ENCODE measurements at places on chromosomes 4 and X. TPM values are rescaled to one million over a fixed set of nuclear protein-coding genes. Genes with fewer than 3 reads are reported as not detected.

The SUPT20HL2 gene
- total RNA-seq: 0.76 TPM

The PPBP gene
- 1.3 TPM for total RNA-seq

The SRPX2 gene
- 34.5 TPM for total RNA-seq

The CXCL11 gene
- not detected for total RNA-seq

The SMIM31 gene
- total RNA-seq: not detected

The OPRPN gene
- not detected for total RNA-seq

The ATP1B4 gene
- total RNA-seq: not detected

The IL1RAPL2 gene
- not detected for total RNA-seq

The DNAAF6 gene
- not detected for total RNA-seq

The AADAT gene
- 4.4 TPM for total RNA-seq

The MAGEC1 gene
- total RNA-seq: not detected

The SPIN2B gene
- total RNA-seq: 15.0 TPM

The DNASE1L1 gene
- 20.0 TPM for total RNA-seq

DNA sequence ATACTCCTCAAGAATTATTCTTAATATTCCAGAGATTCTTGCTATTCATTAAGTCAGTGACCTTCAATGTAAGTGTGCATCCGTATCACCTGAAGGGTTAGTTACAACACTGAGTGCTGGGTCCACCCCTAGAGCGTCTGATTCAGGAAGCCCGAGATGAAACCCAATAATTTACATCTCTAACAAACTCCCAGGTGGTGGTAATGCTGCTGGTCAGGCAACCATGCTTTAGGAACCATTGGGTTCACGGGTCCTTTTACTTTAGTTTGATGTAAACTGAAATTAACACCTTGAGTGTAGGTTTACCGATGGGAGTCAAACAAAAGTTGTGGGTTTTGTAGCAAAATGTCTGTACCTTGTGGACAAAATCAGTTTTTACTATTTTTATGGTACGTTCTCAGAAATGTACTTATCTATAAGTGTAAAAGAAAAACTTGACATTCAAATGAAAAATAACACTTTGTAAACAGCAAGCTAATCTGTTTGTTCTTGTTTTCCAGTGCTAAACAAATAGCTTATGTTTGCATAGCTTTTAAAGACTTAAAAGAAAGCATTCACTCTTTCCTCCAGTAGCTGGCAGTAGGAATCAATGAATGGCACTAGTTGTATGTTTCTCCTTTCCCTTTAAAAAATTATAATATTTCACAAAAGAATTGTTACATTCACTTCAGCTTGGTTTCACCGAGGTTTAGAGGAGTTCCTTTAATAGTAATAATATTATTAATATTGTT lies 32.7 kb downstream of the ACE2 start:
- DNase-seq: no peak

GRCh38 chrX:15373976-15374375 lies 10.2 kb downstream of the VEGFD start:
- DNase-seq: no peak

- DNase-seq: no peak
Measured at GRCh38 chr4:137677863-137678262, 145.6 kb upstream of the PCDH18 start.

GRCh38 chrX:153871451-153871850 lies 14.5 kb downstream of the L1CAM start:
- DNase-seq: no peak

GRCh38 chrX:155027509-155028066 lies 944 bp downstream of the FUNDC2 start:
- DNase-seq: no peak

DNA sequence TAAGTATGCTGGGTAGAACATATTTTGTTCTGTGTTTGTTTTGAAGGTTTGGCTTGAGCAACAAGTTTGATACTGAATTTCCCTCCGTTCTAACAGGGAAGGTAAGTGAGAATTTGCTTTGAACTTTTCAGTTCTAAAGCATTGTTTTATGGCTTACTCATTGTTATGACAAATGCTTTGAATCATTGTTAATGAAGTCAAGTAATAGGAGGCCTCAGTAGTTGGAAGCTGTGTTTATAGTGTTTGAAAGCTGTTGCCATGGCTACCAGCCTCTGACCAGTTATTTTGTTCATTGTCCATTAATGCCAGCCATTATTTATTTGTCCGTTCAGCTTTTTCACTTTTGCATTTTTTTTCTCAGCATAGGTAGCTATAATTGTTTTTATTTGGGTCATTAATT lies 14.4 kb downstream of the CHIC1 start:
- DNase-seq: no peak

DNA sequence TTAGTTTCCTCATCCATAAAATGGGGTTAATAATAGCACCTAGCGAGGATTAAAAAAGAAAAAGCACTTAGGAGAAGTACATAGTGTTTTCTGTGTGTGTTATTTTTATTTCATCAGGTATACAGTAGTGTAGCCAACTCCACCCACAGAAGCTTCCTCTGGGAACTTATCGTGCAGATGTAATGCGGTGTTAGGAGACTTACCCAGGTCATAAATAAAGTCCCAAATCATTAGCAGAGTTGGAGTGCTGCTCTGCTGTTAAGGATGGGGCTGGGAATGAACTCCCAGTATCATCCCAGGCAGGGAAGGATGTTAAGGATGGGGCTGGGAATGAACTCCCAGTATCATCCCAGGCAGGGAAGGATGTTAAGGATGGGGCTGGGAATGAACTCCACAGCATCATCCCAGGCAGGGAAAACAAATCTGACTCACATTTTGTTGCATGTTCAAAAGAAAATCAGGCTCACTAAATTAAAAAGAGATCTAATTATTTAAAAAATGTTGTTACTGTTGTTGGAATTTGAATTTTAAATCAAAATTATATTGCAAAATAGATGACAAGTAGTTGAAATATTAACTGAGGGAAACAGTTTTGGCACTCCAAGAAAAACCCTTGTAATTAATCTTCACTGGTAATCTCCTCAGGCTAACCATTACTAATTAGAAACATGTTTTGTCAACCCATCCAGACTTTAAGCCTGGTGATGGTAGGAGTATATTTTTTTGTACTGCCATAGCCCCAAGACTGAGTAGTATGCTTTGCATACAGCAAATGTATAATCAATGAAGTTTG lies 10.2 kb upstream of the SFRP2 start:
- DNase-seq: no peak

DNA sequence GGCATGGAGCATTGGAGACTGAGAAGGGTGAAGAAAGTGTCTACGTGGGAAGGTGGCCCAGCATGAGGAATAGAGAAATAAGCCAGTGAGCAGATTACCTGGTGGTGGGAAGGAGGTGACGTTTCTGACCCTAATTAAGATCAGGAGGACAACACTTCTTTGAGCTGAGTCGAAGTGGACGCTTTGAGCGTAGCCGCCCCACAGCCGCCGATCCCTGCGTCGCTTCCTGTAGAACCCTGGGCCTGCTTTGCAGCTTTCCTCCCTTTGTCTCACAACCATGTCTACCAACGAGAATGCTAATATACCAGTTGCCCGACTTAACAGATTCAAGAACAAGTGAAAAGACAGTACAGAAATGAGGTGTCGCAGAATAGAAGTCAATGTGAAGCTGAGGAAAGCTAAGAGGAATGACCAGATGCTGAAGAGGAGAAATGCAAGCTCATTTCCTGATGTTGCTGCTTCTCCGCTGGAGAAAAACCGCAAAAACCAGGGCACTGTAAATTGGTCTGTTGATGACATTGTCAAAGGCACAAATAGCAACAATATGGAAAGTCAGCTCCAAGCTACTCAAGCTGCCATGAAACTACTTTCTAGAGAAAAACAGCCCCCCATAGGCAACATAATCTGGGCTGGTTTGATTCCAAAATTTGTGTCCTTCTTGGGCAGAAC lies 6.4 kb upstream of the ANTXR2 start:
- DNase-seq: no peak

DNA sequence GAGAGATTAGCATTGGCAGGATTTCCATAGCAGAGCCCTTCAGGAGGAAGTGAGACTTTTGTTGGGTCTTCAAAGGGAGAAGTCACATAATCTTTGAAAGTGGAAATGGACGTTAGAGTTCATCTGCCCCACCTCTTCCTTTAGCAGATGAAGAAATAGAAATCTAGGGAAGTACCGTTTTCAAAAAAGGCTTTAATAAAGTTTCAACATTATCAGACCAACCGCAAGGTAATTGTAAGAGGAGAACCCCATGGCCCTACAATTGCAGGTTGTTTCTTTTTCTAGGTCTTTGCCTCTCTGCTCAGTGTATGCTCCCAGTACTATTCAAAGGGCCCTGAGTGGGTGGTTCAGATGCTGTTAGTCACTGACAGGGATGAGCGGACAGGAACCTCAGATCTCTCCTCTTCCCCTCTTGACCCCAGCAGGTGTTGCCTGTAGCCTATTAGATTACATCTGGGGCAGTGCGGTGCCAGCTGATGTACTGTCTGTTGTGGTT lies 48.6 kb upstream of the AP1S2 start:
- DNase-seq: no peak

DNA sequence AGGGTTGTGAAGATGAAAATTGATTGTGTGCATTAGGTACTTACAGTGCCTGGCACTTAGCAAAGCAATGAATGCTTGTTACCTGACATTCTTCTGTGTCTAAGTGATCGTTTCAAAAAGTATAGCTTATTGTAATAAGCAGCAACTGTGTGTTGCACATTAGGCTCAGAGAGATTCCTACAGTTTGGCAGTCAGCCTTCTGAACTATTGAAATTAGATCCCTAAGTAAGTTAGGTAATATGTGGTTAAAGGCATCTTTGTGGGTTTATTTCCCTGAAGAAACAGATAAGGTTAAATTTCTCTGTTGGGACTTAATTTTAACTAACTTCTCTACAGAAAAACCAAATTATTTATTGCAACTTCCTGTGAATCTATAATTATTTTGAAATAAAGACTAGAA lies 93.4 kb downstream of the REPS2 start:
- DNase-seq: no peak

GRCh38 chr4:127920521-127920920 lies 39.8 kb downstream of the PLK4 start:
- no peak for DNase-seq

DNA sequence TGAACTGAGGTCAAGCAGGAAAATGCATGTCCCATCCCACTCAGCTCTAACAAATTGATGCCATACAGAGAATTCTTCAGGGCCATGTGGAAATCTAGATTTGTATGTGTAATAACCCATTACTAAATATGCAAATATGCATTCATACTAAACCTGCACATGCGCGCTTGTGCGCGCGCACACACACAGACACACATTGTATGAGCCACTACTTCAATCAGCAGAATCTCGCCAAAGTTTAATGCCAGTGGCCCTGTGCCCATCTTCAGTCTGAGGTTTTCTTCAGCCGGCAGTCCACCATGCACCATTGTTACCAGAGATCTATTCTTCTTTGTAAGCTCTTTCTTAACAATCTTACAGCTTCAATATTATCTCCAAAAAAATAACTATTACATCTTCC lies 276.4 kb downstream of the PDGFC start:
- no peak for DNase-seq

- no peak for DNase-seq
Measured at GRCh38 chrX:138648568-138648967, 62.9 kb downstream of the FGF13 start.

DNA sequence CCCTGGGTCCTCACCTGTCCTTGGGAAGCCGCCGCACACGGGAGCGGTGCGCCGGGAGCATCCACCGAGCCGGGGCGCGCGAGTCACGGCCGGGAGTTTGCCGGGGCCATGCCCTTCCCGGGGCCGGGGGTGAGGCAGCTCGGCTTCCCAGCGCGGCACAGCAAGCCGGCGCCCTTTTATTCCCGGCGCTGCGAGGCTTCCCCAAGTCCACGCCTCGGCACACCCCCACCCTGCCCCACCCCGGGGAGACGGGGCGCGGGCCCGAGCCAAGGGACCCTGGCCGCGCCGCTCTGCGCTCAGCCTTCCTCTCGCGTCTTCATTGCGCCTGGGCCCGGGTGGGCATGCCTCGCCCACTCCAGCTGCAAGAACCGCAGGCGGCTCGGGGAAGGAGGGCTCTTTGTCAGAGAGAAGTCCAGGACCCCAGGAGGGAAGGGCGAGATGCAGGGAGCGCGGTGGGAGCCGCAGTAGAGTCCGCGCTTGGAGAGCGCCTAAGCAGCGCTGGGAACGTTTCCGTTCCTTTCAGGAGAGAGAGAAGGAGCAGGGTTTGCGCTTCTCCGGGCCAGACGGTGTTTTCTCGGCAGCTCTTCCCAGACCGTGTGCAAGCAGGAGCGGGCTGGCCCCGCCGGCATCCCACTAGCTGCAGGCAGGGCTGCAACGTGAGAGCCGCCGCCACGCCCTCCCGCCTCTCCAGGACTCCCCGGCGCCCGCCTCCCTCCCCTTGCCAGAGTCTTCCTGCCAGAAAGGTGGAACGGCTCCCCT lies at the start of gene MXRA5:
MXRA5 (minus strand) TSS at position 152 of the 759 bp plus-strand sequence. CDS start 2,819 bp downstream, outside the sequence.
- DNase-seq: no peak

GRCh38 chrX:7680181-7680580 lies 162.8 kb upstream of the VCX start:
- no peak for DNase-seq

DNA sequence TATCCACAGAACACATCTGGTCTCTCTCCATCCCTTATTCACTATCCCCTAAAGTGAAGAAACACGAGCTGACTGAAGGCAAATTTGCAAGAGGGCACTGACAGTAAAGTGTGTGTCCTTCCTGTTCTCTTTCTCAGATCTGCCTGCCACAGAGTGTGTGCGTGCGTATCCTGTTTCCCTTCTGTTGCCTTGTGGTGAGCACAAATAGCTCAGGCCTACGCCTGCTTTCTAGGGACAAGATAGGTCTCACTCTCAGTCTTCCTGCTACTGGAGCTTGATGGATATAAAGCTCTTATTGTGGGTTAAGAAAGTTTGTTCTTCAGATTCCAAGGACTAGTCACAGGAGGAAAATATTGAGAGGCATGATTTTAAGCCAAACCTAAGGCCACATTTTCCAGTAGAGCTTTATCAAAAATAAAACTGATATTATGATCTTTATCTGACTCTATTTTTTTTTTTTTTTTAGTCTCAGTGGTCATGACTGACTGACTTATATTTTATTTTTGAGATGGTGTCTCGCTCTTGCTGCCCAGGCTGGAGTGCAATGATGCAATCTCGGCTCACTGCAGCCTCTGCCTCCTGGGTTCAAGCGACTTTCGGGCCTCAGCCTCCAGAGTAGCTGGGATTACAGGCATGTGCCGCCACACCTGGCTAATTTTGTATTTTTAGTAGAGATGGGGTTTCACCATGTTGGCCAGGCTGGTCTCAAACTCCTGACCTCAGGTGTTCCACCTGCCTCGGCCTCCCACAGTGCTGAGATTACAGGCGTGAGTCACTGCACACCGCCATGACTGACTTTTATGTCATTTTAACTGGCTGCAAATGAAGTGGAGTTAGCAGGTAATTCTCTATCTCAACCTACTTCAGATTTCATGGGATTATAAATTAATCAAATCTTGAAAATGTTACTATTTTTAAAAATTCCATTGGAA lies 140.3 kb upstream of the SH3RF1 start:
- no peak for DNase-seq

GRCh38 chr4:87005690-87006425 lies 71.0 kb downstream of the AFF1 start:
- DNase-seq: no peak

GRCh38 chrX:120378570-120378969 lies 16.7 kb downstream of the ATP1B4 start:
- no peak for DNase-seq

- DNase-seq: no peak
Measured at GRCh38 chrX:124863303-124863702, 456.4 kb upstream of the TEX13C start.

GRCh38 chr4:3838437-3839380 lies 72.5 kb downstream of the ADRA2C start:
- DNase-seq: no peak

GRCh38 chr4:145773581-145774234 lies 93.8 kb downstream of the C4orf51 start:
- DNase-seq: no peak

Measured in posterior vena cava (tissue), 2 donors.